Activated CD4-positive, CD25-positive, alpha-beta regulatory T cell treated with anti-CD3 and anti-CD28 coated beads, Interleukin-2, amount 50 U/mL, for 72 hours (primary cell): ENCODE measurements at places on chromosomes 7 and 10.

DNA sequence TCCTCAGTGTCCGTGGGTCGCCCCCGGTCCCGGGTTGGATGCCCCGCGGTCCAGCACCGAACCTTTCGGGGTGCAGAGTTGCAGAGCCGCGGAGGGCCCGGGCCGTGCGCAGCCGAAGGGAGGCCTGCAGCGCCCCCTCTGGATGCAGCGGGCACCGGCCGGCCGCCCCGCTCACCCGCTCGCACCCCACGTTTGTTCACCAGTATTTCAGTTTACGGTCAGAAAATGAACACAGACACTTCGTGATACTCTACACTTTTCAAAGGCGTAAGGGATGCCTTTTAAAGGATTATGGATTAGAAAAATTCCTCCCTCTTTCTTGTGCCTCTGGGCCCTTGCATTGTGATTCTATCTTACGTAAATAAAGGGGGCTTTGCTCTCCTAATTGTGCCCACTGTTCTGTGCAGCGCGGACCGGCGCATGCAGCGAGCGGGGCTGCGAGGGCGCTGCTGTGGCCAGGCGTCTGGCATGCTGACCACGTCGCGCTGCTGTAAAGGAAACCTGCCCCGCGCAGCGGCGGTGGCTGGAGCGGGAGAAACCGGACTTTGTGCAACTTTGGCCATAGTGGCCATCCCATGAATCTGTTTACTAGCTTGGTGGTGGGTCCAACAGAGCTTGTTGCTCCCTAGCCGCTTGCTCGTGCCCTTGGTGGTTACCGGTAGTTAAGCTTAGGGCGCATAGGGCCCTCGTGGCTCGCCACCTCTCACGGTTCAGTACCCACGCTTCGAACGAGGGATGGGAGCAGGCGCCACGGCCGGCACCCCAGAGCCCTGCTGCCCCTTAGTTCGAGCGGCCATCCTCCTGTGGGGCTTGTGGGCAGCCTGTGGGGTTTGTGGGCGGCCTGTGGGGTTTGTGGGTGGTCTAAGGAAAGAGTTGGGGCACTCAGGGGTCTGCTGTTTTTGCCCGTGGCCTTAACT is 739 bp upstream of the MEST start:
- peak; percentile 41 for DNase-seq

- DNase-seq = no peak
Observed at GRCh38 chr10:112872728-112873127, 77.3 kb upstream of the TCF7L2 start.

DNA sequence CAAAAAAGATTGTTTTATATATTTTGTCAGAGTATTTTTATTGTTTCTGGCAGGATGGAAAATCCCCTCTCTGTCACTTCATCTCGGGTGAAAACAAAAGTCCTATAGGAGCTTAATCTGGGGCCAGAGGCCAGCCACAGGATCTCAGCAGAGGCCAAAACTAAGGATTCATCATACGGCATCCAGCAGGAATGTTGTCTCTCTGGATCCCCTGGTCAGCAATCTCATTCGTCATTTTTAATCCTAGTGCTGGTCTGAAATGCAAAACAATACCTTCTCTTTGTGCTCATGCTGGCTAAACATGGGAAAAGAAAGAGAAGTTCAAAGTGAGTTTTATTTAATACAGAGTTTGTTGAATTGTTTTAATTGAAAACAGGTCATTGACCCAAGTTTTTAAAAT is 482.5 kb upstream of the AUTS2 start:
- DNase-seq = no peak

- no peak for DNase-seq
Observed at GRCh38 chr10:69703766-69704630, 74.0 kb downstream of the FAM241B start.

DNA sequence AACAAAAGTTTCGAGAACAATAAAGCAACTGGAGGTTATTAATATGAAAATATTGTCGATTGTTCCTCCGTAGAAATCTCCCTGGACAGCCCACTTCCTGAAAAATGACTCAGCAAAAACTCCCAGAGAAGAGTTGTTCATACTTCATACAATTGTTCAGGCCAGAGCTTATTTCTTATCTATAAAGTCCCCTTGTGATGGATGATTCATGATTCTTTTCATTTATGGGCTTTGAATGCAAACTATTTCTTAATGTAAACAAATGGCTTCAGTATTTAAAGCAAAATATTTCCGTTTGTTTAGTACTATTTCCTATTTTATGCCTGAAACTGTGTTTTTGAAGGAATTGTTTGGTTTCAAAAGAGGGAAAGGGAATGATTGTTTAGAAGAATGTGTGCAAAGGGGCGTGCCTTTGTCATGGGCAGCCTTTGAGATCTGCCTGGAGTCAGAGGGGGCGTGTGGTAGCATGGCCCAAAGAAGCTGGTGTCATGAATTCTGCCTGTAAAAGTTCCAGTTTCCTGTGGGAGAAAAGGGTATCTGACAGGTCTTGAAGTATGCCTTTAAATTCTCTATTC is 26.2 kb upstream of the EXOC6 start:
- no peak for DNase-seq

DNA sequence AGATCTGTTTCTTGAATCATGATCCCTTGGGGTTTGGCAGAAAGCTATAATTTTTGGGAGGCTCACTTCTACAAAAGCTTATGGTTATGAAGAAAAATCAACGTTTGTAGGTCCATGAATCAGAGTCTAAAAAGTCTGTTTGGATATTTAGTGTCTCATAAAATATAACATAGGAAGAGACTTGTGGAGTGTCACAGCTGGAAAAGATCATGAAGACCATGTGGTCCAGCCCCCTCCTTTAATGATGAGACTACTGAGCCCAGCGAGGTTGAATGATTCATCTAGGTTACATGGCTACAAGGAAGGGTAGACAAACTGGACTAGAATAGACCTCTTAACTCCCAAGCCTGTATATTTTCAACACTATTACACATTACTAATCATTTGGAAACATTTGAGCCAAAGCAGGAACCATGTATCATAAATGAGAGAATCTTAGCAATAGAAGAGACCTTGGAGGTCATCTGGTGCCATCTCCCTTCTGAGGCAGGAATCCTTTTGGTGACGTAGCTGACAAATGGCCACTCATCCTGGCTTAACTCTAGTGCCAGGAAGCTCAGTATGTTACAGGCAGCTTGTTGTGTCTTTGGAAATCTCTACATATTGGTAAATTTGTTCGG is 152.5 kb downstream of the CREB5 start:
- no peak for DNase-seq

DNA sequence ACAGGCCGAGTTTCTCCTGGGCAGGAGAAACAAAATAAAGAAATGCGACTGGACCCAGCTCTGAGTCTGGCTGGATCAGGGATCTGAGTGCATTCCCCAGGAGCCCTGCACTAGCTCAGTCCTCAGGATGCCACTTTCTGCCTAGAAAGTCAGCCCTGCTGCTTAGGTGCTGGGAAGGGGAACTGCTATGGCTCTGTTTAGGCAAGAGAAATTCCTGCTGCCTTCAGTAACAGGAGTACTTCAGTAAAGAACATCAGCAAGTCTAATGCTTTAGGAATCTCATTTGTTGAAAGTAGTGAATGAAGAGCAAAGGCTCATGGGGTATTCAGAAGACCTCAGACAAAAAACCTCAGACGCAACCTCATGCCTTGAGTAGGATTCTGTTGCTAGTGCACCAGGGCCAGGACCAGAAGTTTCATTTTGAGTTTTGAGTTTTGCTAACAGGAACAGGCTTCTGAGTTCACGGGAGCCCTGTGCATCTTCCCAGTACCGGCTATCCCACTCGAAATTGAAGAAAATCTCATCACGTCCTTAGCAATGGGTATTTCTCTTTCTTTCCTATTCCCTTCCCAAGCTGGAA is 170.8 kb upstream of the CDCA7L start:
- DNase-seq = no peak

GRCh38 chr10:62098278-62099121 is 170.1 kb downstream of the RTKN2 start:
- no peak for DNase-seq
